ENCODE measurements at places on chromosomes 7 and 10. TPM values are rescaled to one million over a fixed set of nuclear protein-coding genes. Genes with fewer than 3 reads are reported as not detected.

GRCh38 chr7:142754681-142755575 lies 5.7 kb downstream of the PRSS1 start:
- DNase-seq, result no peak

DNA sequence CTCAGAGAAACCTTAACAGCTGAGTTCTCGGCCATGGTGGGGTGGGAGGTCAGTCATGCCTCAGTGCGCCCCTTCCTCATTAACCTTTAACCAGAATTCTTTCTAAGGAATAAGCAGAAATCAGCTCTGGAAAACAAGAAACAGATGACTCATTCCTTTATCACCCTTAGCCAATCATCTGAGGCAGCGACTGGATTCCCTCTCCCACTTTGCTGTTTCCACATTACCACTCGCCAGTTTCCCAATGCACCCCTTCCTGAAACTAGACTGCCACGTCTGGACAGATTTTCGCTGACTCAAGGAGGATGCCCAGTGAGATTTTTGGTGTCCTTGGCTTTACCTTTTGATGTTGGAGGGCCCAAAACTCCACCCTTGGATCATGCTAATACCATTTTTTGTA lies 223.8 kb downstream of the PLXDC2 start:
- DNase-seq, result no peak

DNA sequence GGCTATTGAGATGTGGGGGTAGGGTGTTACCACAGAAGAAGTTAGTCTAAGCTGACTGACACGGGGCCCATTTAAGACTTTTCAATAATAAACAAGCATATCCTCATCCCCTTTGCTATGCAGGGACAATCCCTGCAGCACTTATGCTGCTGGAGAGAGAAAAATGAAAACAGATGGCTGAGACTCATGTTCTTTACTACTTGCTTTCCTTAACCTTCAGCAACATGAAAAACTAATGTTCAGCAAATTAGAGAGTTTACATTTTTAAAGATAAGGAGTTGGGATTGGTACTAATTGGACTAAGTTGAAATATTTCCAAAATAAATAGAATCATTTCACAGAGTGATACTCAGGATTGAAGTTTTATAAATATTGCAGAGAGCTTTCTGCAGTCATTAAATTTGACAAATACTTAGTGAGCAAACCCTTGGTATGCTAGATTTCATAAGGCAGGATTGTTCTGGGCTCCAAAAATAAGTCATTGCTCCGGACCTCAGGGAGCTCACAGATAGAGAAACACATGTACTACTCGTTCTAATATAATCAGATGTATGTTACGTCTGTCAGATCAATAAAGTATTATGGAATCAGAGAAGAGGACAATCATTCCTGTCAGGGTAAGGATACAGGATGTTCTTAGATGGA lies 147.1 kb upstream of the LRRN3 start:
- no peak for DNase-seq

DNA sequence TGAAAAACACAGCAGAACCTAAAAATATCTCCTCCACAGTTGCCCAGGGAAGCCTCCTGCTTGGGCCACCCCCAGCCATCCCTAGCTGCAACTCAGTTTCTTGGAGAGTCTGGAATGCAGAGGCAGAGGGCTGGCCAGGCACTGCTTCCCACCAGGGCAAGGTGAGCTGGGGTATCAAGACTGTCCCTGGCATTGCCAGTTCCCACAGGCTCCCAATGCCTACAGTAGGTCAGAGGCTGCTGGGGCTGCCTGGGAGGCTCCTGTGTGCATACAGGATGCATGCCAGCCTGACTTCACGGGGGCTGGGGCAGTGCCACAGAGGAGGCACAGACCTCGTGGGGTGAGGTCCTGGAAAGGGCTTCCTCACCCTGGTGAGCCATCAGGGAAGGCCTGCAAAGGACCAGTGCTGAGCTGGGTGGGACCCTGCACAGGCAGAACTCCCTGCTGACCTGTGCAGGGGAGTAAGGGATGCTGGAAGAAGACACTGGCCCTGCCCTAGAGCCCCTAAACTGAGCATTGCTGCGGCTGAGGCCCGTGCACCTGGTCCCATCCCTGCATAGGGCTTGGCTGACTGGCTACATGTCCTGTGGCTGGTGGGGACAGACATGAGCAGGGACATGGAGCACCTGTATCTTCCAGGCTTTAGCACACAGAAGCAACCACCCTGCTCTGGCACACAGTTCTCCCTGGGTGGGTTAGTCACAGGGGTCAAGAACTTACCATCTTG lies 121.9 kb upstream of the RET start:
- DNase-seq, result peak; percentile 46

CPA2 gene
- total RNA-seq, result not detected

- no peak for DNase-seq
Measured at GRCh38 chr7:28300488-28300887, 111.8 kb upstream of the CREB5 start.

DNA sequence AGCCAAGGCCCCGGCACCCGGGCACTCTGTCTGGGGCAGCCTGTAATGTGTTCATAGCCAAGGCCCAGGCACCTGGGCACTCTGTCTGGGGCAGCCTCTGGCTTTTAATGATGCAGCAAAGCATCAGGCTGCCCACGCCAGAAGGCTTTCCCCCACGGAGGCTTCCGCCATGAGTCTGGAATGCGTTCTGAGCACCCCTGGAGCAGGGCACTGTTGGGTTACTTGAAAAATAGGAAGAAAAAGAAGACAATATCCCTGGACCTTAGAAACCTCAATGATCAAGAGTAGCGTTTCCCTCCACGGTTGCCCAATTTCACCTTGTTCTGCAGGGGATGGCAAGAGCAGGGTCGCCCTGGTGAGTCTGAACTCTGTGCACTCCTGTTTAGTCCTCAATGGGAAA lies 565.0 kb downstream of the PTPRN2 start:
- DNase-seq, result peak; percentile 21

DNA sequence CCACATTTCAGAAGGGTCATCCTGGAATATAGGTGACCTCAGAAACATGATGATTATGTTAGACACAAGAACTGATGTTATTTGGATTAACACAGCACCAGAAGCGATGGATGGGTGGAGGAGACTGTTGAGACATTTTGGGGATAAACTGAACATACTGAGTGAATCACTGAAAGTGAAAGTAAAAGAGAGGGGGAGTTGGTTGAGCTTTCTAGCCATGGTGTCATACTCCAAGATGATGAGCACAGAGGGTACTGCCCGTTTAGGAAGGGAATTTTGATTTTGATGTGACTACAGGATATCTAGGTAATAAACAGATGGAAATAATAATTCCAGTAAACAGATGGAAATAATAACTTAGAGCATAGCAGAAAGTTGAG lies 248.0 kb upstream of the NPY start:
- no peak for DNase-seq

LYZL2 gene
- total RNA-seq, result not detected

- DNase-seq, result no peak
Measured at GRCh38 chr10:129174232-129175014, 292.6 kb upstream of the MGMT start.

DNA sequence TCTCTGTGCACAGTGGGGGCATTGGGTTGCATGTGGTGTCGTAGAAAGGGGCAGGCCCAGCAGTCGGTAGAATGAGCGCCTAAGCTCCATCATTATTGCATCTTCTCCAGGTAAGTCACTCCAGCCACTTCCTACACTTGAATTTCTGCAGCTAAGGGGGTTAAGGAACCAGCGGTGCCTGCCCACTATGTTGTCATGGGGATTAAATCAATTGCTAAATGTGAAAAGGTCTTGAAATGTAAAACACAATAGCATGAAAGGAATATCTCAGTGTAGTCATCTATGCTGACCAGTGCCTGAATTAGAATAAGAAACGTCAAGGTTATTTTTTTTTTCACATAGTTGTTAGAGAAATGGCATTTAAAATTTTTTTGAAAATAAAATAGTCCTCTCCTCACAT lies 15.2 kb upstream of the CELF2 start:
- DNase-seq, result no peak

FAM25A gene
- not detected for total RNA-seq

FAM13C gene
- total RNA-seq, result 11.8 TPM

DNA sequence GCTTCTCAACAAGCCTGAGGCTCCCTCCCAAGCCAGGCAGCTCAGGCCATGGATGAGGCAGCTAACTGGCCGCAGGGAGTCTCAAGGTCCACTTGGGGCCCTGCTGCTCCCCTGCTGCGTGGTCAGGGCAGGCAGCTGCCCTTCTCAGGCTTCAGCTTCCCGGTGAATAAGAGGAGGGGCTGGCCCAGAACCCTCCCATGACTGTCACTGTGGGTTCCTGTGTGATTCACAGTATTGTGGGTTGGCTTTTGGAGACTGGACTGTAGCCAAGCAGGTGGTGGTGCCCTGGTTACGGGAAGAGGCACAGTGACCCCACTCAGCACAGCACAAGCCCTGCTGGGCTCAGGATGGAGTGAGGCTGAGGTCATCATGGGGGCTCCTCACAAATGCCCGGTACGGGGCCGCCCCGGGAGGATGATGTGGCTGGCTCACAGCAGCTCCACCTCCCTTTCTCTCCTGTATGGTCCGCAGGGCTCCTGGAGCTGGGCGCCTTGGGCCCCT lies 189.8 kb downstream of the HECW1 start:
- DNase-seq, result no peak

DNA sequence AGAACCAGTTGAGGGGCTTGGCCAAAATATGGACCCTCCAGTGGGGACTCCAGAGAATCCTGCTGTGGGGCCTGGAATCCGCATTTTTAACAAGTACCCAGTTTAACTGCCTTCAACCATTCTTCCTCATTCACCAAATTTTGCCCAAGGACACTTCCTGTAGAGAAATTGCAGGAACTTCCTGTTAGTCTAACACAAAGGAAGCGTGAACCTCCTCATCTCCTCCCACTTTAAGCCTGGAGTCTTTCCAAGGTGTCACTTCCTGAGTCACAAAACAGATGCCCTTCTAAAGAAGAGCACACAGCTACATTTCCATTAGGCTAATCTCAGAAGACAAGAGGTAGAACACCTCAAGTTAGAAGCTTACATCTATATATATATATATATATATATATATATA lies 188.4 kb downstream of the PPP1R17 start:
- no peak for DNase-seq

MAGI2 gene
- total RNA-seq, result 12.8 TPM

LRIT2 gene
- total RNA-seq, result not detected

- no peak for DNase-seq
Measured at GRCh38 chr10:104563548-104563947, 77.5 kb upstream of the SORCS3 start.

GRCh38 chr10:100993986-100994708 lies 5.5 kb upstream of the LZTS2 start:
- no peak for DNase-seq

TMEM130 gene
- 20.0 TPM for total RNA-seq

DNA sequence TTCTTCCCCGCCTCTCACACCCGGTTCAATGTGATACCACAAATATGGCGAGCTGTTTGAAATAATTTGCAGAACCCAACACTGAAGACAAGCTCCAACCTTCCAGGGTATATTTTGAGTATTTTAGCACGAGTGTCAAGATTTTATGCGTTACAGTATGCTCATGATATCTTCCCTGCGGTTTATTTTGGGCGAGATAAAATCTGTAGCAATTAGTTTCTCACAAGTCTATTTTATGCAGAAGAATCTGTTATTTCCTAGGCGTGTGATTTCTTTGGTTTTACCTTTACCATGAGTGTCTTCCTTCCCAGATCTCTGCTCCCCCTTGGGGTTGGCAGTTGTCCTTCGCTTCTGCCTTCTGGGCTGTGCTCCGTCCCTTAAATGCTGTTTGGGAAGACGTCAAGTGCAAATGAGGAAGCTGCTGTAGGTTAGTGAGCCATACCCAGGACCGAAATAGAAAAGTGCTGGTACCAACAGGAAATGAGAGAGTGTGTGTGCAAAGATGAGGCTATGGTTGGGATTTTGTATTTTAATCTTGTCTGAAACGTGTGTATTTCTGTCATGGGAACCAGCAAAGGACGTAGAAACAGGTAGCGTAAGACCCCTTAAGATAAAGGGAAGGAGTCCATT lies 299.8 kb downstream of the KLF6 start:
- DNase-seq, result no peak

- DNase-seq, result no peak
Measured at GRCh38 chr10:104041891-104042535, 43.7 kb downstream of the COL17A1 start.

DNA sequence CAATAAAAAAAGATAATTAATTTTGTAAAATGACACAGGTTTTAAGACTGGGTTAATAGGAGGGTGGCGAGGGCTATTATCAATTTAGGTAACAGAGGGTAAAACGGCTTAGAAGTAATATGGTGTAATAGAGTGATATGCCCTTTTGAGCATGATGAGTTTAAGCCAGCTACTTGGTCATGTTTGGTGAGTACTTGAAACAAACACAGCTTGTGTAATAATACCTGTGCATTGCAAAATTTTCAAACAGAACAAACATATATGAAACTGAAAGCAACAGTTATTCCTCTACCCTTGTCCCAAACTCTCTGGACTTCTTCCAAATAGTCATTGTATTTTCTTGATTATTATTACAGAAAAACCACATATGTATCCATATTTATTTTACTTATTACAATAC lies 241.7 kb downstream of the MAGI2 start:
- no peak for DNase-seq

NEUROG3 gene
- total RNA-seq, result not detected

PMPCB gene
- 43.6 TPM for total RNA-seq

DNA sequence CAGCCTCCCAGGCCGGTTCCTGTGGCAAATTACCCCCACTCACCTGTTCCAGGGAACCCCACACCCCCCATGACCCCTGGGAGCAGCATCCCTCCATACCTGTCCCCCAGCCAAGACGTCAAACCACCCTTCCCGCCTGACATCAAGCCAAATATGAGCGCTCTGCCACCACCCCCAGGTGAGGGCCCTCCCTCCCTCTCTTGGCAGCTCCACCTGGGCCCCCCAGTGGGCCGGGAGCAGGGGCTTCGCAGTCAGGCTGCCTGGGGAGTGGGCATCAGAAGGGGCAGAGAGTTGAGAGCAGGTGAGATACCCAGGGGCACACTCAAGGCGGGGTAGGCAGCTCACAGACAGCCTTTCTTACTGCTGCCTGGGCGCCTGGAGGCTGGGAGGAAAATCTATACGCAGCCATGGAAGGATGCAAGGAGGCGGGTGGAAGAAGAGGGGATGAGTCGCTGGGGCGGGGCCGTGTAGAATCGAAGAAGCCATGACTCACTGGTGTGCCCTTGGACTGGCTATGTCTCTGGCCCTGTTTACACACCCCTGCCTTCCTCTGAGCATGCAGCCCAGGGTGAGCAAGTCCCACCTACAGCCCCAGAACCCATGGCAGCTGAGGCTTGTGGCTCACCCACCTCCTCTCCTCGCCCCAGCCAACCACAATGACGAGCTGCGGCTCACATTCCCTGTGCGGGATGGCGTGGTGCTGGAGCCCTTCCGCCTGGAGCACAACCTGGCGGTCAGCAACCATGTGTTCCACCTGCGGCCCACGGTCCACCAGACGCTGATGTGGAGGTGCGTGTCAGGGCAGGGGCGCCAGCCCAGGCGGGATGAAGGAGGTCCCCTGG lies 48.6 kb upstream of the PPIF start:
- DNase-seq, result no peak

DNA sequence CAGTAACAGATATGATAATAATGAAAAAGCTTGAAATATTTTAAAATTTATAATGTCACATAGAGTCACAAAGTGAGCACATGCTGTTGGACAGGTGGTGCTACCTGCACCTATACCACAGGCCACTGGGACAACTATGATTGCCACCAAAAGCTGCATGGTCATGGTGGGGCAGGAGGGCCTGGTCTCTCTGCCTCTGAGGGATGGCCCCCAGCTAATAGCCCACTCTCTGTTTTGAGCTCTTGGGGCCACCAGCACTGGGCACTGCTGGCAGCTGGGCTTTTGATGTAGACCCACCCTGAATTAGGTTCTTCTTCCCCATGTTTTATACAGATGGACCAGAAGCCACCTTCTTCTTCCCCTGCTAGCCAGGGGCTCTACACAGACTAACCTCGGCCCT lies 265.4 kb downstream of the KCND2 start:
- DNase-seq, result no peak
